ENCODE measurements at places on chromosomes 3 and 15.

GRCh38 chr3:148062590-148062989 is 635.1 kb upstream of the AGTR1 start:
- no peak for DNase-seq

DNA sequence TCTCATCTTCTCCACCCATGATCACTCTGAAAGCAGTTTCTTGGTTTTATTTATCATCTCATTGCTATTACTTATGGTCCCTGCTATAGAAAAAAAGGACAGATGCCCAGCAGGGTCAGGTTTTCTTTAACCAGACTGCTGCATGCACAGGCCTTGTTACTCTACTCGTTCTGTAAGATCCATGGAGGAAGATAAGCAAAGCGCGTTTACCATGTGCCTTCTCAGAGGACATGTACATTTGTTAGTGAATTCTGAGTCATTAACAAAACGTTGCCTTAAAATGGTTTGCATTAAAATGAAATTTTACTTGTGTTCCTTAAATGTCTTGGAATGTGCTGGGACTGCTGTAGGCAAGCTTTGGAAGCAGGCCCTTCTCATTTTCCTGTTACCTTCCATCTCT is 657.3 kb upstream of the KCNMB2 start:
- no peak for DNase-seq

GRCh38 chr3:53038679-53039375 is 7.0 kb downstream of the SFMBT1 start:
- no peak for DNase-seq

- DNase-seq: no peak
Observed at GRCh38 chr3:183807209-183807728, 18.1 kb downstream of the MAP6D1 start.

DNA sequence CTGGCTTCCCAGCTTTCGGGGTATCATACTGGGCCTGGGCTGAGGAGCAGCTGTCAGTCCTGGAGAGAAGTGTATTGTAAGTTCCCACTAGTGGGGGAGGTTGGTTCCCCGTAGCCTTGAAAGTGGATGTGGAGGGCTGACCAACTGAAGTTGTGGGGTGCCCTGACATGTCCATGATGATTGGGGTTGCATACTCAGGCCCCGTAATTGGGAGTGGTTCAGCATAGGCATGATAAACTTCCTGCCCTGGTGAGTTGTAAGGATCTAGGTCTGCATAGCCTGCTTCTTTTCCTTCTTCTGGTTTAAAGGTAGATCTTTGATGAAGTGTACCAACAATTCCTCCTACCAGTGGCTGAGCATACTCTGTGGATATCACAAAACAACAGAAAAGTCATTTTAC is 36.3 kb downstream of the ST3GAL6 start:
- no peak for DNase-seq

DNA sequence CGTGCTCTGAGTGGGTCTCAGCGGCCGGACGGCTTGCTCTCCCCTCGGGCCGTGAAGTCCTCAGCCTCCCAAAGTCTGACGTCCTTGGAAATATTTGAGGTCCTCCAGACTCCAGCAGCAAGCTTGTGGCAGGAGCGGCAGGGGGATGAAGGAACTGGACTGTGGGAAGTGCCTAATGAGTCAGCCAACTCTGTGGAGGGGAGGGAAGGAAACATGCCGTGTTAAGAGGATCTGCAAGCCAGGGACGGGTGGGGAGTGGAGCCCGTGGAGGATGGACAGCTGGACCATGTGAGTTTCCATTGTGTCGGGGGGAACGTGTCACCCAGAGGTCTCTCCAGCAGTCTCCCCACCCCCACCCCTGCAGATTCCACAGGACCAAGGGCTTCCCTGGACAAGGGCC is 39.4 kb upstream of the IDH2 start:
- DNase-seq: no peak

GRCh38 chr3:185823078-185824044 is 1.5 kb downstream of the IGF2BP2 start:
- DNase-seq: no peak

- DNase-seq: no peak
Observed at GRCh38 chr15:74209997-74210671, 7.5 kb upstream of the STRA6 start.

- DNase-seq: no peak
Observed at GRCh38 chr3:124132813-124133212, 140.9 kb upstream of the ROPN1 start.

- no peak for DNase-seq
Observed at GRCh38 chr3:11350374-11350773, 78.2 kb downstream of the ATG7 start.

- DNase-seq: no peak
Observed at GRCh38 chr15:78460737-78461136, 22.7 kb downstream of the IREB2 start.

DNA sequence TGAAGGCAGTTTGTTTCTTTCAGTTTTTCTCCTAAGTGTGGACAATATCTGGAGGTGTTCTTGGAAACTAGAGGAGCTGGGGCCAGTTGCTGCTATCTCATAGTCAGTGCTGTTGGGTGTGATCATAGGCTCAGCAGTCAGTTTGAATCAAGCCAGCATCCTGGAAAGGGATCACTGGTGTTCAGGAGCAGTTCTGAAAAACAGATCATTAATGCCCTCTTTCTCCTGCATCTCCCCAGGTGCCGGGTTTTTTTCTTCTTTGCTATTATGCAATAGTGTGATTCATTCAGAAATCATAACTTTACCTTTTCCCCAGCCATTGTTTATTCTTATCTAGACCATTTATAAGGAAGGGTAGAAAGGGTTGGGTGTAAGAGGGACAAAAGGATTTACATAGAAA is 24.0 kb downstream of the LNP1 start:
- no peak for DNase-seq

GRCh38 chr3:58351920-58352319 is 19.2 kb downstream of the PXK start:
- DNase-seq: no peak

GRCh38 chr15:40949756-40950207 is 3.5 kb upstream of the CHAC1 start:
- no peak for DNase-seq

GRCh38 chr3:158167737-158168557 is 58.1 kb downstream of the RSRC1 start:
- DNase-seq: no peak

DNA sequence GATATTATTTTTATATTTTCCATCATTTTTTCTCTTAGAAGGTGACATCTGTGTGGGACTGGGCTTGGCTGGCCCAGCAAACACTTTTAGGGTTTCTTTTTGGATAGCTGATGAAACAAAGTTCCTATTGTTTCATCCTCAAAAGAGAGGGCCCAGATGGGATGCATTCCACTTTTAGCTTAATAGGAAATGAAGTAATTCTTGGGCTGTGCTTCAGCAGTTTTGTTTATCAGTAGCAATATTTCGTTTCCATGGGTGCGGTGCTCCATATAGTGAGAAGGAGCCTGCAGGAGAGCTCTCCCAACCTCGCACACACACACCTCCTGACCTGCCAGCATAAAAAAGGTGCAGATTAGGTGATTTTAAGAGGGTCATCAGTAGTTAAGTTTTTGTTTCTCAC is 147.5 kb downstream of the AKAP13 start:
- DNase-seq: no peak

GRCh38 chr3:69458803-69459365 is 73.0 kb upstream of the FRMD4B start:
- DNase-seq: no peak

DNA sequence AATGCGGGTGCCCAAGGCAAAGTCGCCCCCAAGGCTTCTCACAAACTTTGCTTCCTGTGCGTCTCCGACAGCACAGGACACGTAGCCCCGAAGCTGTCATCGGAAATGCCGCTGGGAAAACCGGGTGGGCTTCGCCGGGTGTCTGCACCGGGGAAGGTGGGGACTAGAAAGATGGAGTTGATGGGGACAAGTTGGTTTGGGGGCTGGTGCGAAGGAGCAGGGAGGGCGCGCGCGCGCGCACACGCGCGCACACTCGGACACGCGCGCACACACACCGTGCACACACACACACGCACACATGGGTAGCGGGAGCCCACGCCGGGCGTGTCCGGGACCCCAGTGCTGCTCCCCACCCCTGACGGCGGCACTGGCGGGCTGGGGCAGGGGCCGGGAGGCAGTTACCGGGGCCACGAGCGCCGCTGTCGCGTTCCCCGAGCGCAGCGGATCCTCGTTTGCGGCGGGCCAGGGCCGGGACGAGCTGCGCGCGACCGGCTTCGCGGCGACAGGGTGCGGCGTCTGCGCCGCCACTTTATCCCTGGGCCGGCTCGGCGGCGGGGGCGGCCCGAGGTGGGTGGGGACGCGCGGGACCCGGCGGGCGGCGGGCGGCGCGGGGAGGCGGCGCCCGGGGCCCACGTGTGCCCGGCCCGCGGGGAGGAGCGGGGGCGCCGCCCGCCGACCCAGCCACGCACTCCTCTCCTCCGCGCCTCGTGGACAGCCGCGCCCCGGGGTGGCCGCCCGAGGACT is 539 bp upstream of the MGLL start:
- no peak for DNase-seq

- no peak for DNase-seq
Observed at GRCh38 chr15:81858586-81858985, 187.2 kb downstream of the MEX3B start.

GRCh38 chr3:70040386-70040785 is 40.9 kb downstream of the SAMMSON start:
- DNase-seq: no peak

DNA sequence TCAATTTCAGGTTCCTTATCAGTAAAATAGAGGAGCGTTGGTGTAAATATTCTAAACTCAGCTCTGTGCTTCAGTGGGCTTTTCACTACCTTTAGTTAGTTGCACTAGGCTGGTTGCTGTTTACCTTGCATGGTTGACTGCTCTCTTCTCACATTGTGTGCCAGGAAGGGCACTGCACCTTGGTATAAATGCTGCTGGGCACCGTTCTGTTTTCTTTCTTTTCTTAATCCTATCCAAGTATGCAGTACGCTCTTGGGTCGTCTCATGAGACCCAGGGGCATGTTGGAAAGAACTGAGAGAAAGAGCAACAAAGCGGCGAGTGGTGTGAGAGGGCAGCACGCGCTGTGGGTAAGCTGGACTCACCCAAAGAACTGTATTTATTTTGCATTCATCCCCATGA is 22.4 kb downstream of the KCNMB2 start:
- no peak for DNase-seq
